ENCODE measurements at places on chromosomes 16 and 17.

GRCh38 chr16:2282262-2282661, 14.3 kb upstream of the RNPS1 start:
- no peak for DNase-seq

- DNase-seq = no peak
Observed at GRCh38 chr17:81923302-81924260, 4.0 kb downstream of the MAFG start.

- no peak for DNase-seq
Observed at GRCh38 chr17:76048711-76049110, 21.6 kb upstream of the EVPL start.

GRCh38 chr16:27595993-27596392, 46.0 kb downstream of the KATNIP start:
- no peak for DNase-seq

DNA sequence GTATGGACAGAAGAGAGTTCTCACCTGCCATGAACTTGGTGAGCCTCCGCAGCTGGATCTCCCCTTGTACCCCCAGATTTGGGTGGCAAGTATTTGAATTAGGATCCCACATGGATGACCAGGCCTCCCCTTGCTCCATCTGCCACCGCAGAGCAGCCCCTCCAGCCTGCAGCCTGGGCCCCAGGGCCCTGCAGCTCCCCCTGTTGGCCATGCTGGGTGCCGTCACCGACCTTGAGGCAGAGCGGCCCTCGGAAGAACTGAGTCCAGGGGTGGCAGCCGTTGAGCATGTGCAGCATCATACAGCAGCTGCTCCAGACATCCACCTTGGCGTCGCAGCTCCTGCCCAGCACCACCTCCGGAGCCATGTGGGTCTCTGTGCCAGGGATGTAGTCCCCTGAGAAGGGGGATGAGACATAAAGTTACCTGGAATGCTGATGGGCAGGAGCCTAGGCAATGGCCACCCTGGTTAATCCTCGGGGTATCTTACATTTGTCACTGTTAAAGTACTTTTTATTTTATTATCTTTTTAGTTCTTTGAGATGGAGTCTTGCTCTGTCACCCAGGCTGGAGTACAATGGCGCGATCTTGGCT, 9.0 kb upstream of the SPATA32 start:
- peak; percentile 26 for DNase-seq

DNA sequence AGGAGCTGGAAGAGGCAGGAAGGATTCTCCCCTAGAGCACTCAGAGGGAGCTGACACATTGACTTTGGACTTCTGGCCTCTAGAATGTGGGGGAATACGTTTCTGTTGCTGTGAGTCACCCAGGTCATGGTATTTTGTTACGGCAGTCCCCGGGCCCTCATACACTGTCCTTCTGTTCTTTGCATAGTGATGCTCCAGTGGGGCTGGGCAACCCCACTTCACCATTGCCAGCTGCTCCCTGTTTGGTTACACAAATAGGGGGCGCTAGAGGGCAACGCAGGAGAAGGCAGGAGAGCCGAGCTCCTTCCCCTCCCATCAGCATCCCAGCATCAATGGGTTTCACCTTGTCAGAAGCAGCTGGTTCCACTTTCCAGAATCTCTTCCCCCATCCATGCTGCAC, 257.7 kb upstream of the FOXF1 start:
- no peak for DNase-seq

- no peak for DNase-seq
Observed at GRCh38 chr17:66437476-66438026, 135.1 kb downstream of the PRKCA start.

DNA sequence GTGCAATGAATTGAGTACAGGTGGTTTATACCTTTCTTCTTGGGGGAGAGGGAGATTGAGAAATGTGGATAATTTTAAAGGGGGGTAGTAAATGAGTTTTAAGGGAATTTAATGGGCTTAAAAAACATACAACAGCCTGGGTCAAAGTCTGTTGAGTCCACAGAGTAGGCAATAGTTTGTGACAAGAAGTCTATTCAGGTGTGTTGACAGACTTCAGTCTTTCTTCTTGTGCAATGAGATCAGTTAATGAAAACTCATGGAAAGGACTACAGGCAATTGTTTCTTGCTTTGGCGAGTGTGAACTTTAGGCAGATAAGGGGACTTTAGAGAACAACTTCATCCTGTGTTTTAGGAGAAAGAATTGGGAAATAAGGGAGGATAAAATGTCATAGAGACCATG, 507.8 kb upstream of the CA10 start:
- DNase-seq = no peak

DNA sequence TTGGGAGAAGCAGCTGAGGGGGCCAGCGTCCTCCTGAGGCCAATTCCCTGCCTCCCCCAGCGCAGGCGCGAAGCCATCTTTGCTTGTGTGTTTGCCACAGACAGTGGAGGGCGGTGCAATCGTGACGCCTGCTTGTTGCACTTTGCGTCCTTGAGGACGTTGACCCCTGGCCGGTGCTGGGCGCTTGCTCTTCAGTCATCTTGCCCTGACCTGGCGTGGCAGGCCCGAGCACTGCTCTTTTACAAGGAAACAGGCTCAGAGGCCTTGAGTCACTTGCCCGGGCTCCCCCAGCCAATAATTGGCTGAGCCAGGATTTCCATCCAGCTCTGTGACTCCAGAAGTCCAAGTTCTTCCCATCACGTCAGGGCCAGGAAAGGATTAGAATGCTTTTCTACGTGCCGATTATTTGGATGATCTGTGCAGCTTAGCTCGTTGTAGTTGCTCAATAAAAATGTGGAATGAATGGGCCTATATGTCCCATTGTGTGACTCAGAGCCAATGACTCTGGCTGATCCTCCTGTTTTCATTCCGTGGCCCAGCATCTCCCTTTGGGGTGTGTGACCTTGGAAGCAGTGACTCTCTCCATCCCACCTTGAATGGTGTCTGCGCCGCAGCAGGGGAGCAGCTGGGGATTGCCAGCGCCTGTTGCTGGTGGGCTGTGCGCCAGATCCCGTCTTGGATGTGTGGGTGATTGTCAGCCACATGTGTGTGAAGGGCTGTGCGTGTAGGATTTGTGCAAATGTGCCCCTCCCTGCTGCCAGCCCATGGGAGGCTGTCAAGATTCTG, 214.1 kb downstream of the SEC14L1 start:
- DNase-seq = no peak

- no peak for DNase-seq
Observed at GRCh38 chr16:10594312-10594950, 14.0 kb upstream of the EMP2 start.

Measured in activated naive CD4-positive, alpha-beta T cell (primary cell).